ENCODE measurements at places on chromosomes 6 and 20.

DNA sequence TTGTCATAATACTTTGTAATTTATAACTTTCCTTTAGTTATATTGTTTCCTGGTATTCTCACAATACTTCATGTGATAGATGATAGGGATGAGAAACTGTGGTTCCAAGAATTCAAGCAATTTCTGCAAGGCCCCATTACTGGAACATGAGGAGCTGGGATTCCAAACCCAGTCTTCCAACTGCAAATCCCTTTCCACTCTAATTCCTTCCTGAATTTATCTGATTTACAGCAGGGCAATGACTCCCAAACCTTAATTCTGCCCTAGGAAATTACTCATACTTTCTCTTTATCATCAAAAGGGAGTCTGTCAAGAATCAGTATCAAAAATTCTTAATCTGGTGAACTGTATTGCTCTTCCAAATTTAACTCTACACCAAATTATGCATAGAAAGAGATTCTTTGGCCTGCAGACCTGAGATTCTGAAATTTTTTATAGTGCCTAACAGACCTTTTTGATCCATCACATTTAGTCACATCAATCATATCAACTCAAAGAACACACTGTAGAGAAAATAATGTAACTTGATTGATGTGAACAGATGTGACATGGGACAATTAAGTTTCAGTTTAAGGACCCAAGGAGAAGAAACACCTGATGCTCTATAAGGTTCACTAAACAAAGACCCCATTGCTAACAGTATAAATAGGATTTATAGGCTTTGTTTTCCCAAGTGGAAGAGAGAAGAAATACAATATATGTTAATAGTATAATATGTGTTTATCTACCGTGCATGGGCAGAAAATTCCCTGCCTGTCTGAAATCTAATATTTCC lies 41.5 kb upstream of the GJA1 start:
- DNase-seq, result no peak

DNA sequence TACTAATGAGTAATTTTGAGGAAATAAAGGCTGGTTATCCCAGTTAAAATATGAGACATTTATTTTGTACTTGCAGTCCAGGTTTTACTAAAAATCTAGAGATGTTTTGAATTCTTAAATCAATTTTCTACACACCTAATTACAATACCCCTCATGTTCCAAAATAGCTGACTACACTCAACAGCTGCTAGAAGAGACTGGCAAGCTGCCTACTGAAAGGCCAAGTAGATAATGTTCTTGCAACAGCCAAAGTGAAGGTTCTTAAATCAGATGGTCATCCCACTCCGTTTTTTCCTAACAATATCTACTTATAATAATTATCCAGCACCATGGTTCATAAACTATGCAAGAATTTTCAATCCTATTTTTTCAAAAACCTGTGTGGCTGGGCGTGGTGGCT lies 69.0 kb downstream of the DTNBP1 start:
- no peak for DNase-seq

GRCh38 chr6:44456070-44456965 lies 68.8 kb downstream of the CDC5L start:
- DNase-seq, result peak; percentile 83

DNA sequence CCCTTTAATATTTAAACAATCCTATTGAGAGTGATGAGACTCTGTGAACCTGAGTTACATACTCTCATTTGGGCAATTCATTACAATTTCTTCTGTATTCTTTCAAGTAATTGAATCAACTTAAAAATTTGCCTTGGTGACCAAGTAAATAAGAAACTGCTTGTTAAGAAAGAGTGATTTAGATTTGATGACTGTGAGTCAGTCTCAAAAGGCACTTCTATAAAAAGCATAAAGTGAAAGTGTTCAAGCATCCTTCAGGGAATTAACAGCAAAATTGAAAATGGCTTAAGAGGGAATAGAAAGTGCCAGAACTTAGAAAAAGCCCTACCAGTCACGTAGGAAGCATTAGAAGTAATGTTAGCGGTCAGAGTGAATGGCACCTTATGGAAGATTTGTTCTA lies 654.7 kb downstream of the EPM2A start:
- DNase-seq, result no peak

DNA sequence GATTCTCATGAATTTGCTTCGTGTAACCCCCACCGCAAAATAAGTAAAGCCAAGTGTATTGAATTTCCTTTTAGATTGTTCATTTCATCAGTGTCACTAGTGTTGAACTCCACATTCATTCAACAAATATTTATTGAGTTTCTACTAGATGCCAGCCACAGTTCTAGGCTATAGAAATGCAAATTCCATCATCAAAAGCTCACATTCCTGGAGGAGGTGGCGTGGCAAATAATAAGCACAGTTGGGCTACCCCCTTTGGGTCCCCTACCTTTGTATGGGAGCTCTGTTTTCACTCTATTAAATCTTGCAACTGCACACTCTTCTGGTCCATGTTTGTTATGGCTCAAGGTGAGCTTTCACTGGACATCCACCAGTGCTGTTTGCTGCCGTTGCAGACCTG lies 12.7 kb upstream of the ME1 start:
- DNase-seq, result no peak

- no peak for DNase-seq
These were observed 89.9 kb downstream of the BTBD9 start for GRCh38 chr6:38549795-38550194.

DNA sequence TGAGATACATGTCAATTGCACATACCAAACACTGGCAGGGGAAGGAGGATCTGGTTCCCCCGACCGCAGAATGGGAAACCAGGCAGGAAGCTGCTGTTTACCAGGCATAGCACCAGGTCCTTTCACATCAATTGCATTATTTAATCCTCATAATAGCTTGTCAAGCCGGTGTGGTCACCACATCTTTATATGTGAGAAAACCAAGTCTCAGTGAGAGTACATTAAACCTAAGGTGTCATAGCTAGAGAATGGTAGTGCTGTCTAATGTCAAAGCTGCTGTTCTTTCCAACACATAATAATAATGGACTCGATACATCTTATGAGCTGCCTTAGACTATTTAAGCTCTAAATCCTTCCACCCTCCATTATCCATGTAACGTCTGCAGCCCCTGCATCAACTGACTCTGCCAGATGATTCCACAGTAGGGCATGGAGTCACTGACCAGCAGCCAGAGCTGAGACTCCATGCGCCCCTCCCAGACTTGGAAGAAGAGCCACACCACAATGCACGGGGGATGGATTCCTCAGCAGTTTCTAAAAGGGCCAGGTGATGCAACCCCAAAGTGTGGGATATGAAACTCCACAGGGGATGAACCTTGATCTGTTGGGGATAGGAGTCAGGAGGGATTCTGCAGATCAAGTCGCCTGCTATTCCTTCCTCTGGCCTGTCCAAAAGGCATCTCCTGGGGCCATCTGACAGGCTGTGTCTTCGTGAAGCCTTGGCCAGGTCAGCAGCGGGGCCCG lies 71.8 kb downstream of the GPR6 start:
- no peak for DNase-seq

- DNase-seq, result no peak
These were observed 367.4 kb downstream of the CD109 start for GRCh38 chr6:74063391-74063790.

- DNase-seq, result peak; percentile 26
These were observed 680.9 kb downstream of the MAFB start for GRCh38 chr20:40008177-40008576.

DNA sequence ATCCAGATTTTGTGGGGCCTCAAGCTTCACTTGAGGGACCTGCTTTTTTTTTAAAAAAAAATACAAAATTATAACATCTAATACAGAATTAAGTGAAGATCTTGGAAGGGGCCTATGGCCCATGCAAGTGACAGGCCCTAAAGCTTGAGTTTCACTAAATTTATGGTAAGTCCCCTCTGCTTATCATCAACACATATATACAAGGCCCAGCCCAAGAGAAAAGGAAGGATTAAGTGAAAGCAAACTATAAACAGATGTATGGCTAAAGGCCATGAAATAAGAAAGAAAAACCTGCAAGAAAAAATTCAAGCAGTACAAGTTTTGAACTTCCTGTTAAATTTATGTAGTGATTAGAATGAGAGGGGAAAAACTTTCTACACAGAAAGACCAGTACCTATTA lies 86.8 kb downstream of the CDC40 start:
- no peak for DNase-seq

DNA sequence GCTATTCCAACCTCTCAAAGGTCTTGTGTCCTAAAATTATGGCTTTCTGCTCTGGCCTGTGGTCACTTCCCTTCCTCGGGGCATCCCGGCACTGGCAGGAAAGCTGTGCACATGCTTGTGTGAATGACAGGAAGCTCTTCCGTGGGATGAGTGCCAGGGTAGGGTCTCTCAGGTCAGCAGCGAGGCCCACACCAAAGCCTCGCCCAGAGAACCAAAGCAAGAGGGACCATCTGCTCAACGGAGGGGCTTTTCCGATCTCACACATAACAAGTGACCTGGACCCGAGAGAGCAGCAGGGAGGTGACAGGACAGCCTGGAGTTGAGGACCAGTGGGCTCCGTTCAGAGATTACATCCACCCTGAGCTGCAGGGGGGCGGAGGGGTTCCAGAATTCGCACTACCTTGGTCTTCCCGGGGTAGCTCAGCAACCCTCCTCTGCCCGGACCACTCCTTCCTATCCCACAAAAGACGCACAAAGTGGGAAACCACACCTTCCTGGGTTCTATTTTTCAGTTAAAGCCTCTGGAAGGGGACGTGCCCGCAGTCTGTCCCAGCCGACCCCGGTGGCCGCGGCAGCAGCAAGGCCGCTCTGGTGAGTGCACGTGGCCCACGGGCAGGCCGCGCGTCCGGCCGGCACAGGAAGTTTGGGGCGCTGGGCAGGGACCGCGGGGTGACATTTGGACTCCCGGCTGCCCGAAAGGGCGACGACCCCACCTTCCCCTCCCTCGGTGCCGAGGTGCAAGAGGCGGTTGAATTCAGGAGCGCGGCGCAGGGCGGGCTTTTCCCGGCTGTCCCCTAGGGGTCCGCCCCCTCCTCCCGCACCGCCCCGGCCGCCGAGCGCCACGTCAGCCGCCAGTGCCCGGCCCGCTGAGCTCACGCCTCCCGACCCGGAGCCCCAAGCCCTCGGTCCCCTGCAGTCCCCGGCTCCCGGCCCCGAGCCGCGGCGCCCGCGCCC lies 988 bp downstream of the TXNDC5 start:
- DNase-seq, result peak; percentile 85

DNA sequence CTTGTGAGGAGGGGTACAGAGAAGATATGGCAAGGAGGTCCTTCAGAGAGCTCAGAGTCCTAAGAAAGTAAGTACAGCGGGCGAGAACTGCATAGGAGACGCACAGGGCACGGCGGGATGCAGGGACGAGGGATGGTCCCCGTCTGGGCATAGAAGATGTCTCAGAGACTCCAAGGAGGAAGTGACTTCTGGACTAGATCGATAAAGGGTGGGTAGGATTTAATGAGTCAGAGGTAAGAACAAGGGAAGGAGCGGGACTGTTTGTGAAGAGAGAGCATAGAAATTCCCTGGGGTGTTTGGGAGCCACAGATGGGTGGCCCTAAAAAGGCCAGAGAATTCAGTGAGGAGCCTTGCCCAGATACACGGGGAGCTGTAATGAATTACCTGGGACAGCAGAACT lies 69.1 kb downstream of the FAM120B start:
- no peak for DNase-seq

DNA sequence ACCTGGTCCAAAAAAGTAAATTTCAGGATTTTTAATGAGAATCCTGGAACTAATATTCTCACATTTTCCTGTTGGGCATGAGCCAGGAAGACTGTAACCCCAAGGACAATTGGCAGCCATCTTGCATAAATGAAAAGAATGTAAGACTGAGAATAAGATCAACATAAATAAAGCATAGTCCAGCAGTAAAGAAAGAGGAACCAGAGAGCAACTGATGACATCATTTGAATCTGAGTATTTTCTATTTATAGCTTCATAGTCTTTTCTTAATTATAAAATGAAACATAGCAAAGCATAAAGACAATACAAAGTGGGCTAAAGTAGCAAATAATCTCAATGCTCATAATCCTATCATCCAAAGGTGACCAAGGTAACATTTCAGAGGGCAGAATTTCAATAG lies 26.6 kb upstream of the FBXL4 start:
- no peak for DNase-seq

GRCh38 chr6:138555421-138555988 lies 56.2 kb upstream of the NHSL1 start:
- no peak for DNase-seq

DNA sequence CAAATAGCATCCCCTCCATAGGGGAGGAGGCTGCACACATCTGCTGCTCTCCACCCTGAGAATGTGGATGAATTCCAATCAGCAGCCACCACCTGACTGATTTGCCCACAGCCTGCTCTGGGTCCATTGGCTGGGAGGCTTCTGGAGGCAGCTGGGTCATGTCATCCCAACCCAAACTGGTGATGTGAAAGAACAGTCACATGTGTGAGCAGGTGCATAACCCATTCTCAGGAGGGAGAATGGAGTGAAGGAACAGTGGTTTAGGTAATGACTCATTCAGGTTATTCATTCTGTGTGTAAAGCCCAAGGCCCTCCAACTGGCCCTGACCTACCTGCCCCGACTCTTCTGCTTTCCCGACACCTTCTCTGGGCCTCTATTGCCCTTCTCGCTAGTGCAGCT lies 90.9 kb upstream of the GCM1 start:
- DNase-seq, result no peak

DNA sequence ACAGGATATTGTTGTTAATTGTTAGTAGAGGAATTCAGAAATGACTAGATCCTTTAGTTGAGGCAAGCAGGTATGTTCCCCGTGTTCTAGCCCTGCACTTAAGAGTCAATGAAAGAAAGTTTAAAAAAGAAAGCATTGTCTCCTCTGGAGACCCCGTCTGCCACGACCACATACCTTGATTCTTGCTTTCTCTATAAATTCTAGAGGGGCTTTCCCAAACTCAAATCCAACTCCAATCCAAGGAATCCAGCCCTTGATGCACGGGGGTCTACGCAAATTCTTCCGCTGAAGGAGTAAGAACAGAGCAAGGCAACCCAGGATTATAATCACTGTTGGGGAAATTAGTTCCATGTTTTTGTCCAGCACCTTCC lies 401 bp downstream of the CYP39A1 start:
- DNase-seq, result no peak

- DNase-seq, result peak; percentile 49
These were observed 853.8 kb downstream of the MAFB start for GRCh38 chr20:39835130-39835842.

- DNase-seq, result no peak
These were observed 184.2 kb upstream of the SPTLC3 start for GRCh38 chr20:12824328-12825225.

DNA sequence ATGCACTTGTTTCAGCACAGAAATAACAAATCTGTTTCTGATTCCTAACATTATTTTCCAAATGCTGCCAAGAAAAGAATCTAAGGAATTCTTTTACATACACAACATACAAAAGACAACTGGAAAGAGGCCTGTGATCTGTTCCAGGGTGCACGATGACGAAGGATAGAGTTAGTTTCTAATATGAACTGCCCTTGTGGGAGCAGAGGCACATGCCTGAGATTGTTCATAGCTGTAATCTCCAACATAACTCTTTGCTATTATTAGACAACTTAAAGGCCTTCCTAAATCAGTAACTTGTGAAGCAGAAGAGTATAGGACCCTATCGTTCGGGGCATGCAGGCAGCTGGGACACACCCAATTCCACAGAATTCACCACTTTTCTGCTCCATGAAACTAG lies 41.2 kb upstream of the NHSL1 start:
- peak; percentile 79 for DNase-seq

Data from GM23248 (cell line).